ENCODE measurements at places on chromosomes 1 and 21.

DNA sequence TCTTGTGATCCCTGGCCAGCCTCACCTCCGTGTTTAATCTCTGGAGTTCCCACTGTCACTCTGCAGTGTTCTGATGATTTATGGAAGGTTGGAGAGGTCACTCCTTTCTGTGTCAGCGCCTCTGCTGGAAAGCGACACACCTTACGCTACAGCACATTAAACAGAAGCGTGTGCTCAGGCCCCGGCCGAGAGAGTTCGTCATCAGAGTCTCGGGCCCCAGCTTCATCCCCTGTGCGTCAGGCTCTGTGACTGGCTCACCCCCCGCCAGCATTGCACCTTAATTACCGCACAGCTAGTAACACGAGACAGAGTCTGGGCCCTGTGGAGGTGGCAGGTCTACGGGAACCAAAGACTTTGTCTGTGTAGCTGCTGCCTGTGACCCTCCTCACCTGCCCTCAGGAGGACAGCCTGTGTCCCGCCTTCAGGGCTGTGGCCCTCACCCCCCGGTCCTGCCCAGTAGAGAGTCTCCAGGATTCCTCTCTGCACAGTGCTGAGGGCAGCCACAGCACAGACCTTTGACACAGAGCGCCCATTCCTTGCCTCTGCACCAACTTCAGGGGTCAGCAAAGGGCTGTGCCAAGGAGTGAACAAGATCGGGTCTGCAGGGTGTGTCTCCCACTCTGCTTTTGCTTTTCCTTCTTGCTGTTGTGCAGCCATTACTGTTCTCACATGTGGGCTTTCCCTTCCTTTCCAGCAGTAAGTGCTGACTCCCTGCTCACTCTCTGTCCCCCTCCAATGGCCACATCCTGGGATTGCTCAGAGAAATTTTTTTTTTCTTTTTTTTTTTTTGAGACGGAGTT is 157.6 kb downstream of the PGBD5 start:
- DNase-seq, result peak; percentile 85

DNA sequence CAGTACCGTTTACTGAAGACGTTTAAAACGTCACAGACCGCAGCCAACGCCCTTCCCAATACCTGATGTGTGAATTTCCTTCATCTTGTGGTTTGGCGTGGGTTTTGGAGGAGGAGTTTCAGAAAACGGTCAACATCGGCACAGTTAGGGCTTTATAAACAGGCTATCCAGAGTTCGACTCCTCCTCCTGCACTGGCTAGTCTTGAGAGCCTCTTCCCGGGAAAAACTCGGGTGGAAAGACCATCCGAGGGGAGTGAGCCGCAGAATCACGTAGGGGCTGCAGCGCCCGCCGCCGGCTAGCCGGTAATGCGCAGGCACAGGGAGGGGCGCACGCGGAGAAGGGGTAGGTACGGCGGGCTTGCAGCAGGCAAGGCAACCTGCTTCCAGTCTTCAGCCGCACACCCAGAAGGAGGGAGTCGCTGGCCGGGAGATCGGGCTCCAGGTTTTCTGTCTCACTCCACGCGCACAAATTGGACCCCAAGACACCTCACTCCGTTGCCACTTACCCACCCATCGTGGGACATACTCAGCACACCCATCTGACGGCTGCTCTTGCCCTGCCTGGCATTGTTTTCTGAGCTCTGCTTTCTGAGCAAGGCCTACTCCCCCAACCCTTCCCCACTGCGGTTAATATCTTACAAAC is 25.4 kb downstream of the SLC19A2 start:
- DNase-seq, result peak; percentile 34

- DNase-seq, result no peak
These were observed 20.9 kb downstream of the RCAN1 start for GRCh38 chr21:34593954-34594531.

- DNase-seq, result no peak
These were observed 36.3 kb upstream of the S1PR1 start for GRCh38 chr1:101200513-101200912.

DNA sequence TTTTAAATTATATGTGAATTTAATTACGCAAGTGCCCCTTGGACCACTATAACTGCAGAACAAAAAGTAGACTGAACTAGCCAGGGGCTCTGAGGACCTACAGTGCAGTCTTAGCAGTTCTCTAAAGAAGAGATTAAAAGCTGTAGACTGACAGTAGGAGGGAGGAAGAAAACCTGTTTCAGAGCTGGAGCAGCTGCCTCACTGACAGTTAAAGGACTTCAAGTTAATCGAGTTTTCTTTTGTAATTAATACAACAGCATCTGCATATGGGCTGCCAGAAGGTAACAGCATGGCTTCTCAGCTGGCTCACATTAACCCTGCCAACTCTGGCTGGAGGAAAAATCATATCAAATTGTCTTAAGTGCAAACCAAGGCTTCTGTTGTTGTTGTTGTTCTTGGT is 19.9 kb downstream of the DSTYK start:
- peak; percentile 77 for DNase-seq

GRCh38 chr1:186577216-186577615 is 103.0 kb downstream of the PTGS2 start:
- no peak for DNase-seq

GRCh38 chr1:43582162-43582566 is 51.5 kb downstream of the PTPRF start:
- no peak for DNase-seq

DNA sequence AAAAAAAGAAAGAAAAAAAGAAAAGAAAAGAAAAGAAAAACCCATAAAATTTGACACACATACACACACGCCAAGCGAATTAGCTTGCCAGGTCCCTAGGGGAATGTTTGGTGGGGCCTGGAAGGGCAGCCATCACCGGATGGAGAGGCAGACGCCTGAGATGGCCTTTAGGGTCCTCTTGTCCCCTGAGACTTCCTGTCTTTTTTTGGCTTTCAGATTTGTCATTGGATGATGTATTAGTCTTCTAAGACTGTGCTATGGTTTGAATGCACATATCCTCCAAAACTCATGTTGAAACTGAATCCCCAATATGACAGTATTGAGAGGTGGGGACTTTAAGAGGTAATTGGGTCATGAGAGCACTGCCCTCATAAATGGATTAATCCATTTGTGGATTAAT is 211.8 kb downstream of the TOMM20 start:
- no peak for DNase-seq

GRCh38 chr1:22317231-22317919 is 134.3 kb upstream of the ZBTB40 start:
- peak; percentile 80 for DNase-seq

GRCh38 chr21:33300701-33301631 is 23.8 kb upstream of the IFNAR1 start:
- DNase-seq, result no peak

DNA sequence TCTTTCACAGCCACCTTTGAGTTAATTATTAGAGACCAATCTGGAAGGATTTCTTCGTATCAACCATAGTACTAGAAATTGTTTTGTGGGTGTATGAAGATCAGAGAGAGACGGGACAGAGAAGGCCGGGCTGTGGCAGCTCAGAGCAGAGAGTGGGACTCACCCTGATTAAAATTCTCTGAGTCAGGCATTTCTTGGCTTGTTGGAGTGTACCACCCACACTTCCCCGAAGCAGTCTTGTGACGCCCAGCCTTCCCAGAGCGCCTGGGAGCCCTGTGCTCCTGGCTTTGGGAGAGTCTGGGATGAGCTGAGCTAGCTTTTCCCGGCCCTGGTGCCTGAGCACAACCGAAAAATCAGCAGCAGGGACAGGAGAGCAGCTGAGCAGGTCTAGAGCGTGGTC is 19.4 kb downstream of the PLEKHM2 start:
- DNase-seq, result no peak

Measured in D341Med (cell line).